ENCODE measurements at places on chromosomes 1 and 21.

DNA sequence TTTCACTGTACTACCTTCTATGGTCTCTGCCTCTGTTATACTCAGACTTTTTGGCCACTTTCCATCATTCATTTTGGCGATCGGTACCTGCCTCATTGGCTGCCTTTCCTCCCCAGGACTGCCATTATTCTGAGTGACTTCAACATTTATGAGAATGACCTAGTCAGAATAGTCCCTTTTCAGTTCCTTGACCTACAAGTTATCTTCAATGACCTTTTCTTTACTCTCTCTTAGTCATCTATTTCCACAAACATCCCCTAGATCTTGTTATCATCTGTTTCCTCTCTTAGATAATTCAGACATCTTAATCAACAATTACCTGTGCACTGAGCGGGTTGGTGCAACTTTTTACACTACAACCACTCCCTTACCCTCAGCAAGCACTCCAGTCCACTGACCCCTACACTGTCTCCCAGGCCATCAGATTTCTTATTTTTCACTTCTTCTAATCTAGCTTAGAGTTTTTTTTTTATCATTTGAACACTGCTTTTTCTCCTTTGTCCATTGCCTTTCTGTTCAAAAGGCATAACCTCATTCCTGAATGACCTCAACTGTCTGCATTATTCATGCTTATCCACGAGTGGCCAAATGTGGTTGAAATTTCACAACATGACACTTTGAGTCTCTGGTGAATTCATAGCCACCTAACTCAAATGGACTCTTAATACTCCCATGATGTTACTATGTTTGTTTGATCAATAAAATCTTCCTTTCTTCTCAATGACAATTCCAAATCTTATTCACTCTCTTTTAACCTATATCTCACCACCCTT is 112.7 kb downstream of the HMCN1 start:
- DNase-seq: no peak

GRCh38 chr1:58251430-58252073 is 295.0 kb downstream of the OMA1 start:
- DNase-seq: no peak

GRCh38 chr1:200793677-200794076 is 55.0 kb downstream of the CAMSAP2 start:
- no peak for DNase-seq

DNA sequence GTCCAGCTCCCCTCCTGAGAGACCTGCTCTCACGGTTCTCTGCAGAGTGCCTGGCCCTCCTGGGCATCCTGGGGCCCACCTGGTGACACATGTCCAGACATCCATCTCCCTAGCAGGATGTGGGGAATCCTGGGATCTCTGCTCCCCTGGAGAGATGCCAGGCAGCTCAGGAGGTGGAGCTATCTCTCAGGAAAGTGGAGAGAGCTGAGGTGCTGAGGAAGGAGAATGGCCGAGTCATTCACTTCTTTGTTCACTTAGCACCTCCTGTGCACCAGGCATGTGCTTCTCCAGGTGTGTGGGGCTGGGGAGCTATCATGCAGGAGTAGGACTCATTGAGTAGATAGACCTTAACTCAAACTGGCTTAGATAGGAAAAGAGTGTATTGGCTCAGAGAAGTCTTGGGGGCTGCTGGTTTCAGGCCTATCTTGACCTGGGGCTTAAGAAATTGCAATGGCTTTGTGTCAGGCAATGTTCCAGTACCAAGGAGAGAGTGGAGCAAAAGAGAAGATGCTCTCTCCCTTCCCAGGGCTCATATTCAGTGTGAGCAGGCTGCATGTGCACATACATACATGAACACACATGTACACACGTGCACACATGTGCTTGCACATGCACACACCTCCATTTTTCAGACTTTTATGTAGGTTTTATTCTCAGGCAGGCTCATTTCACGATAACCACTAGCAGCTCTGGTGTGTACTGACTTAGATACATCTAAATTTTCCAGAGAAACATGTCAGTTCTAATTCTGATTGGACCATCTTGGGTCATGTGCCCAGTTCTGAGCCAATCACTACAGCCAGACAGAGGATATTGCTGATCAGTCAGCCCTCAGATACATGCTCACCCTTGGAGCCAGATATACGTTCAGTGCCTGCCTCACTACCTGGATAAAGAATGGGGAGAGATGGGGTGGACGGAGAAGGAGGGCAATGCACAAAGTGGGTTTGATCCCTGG is 437.6 kb downstream of the PTPRU start:
- DNase-seq: no peak

GRCh38 chr1:213931836-213932235 is 55.9 kb upstream of the PROX1 start:
- DNase-seq: no peak

DNA sequence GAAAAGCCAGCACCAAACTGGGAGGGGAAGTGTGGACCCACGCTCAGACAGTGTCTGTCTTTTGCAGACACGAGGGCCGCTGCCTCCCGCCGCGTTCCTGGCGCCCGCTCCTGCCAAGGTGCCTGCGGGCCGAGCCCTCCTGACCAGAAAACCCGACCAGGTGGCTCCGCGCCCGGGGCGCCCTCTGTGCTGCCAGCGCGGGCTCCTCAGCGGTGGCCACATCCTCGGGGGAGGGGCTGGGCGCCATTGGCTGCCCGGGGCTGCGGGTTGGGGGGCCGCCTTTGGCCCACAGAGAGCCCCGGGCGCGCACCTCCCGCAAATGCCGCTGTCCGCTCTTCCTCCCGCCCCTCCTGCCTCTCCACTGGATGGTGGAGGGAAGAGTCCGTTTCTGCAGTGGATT is 22.4 kb upstream of the TRNAU1AP start:
- DNase-seq: no peak

- no peak for DNase-seq
These were observed 16.8 kb downstream of the LAMC1 start for GRCh38 chr1:183039985-183040447.

GRCh38 chr1:193060938-193061337 is 1.5 kb downstream of the RO60 start:
- DNase-seq: no peak

DNA sequence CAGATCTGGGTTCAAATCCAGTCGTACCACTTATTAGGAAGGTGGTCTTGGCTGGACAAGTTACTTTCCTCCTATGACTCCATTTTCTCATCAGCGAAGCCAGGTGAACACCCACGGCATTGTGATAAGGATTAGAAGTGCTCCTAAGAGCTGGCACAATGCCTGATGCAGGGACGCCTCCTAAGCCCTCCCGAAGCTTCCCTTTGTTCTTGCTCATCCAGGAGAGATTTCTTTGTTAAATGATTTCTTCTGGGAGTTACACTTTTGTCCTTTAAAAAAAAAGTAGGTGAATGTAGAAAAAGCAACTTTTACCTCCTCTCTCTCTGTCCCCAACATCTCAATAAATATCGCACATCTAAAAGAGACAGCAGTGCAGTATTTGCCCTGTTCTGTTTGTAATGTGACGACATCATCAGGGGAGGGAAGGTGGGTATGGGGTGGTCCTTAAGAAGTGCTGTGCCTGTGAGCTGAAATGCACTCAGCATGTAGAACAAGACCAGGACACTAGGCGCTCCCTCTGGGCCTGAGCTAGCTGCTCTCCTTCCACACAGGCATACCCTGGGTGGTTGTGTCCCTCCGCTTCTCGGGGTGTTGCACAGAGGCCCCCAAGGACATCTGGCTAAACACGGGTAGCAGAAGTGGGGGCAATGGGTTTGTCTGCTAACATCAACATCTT is 43.9 kb downstream of the SUSD4 start:
- DNase-seq: no peak
